ENCODE measurements at places on chromosomes 3 and 15.

GRCh38 chr3:32129832-32130231 is 23.4 kb downstream of the GPD1L start:
- no peak for DNase-seq

- peak; percentile 75 for DNase-seq
These were observed 18.2 kb downstream of the ABTB1 start for GRCh38 chr3:127690823-127691452.

DNA sequence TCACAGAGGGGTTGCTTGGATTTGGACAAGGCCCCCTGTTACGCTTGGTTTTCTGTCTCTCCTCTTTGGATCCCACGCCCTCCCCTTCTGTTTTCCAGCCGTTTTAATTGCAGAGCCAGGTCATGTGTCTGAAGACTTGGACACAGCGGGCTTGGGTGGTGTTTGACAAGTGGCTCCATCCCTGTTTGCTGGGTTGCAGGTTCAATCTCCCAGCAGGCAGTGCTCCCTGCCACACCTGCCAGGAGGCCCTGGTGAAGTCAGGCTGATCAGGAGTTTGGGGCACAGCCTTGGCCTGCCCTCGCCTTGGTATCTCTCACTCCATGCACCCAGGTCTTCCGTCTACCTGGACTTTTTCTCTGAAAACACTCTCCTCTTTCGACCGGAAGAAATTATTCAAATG is 59.0 kb downstream of the PLXNA1 start:
- no peak for DNase-seq

DNA sequence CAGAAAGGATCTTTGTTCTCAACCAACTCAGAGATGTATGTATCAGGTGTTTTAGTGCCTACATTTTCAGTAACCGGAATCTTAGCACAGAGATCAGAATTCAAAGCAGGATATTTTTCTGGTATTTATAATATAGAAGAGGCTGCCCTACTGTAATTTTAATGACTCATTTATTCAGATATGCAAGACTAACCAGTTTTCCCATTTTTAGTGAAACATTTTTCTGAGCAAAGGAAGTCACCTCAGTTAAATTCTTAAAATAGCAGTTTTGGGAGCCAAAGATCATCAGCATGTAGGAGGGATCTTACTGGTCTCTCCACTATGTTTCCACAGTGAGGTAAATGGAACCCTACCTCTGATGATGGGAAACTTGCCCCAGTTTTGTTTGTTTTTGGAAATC is 42.0 kb downstream of the SRP14 start:
- no peak for DNase-seq

- DNase-seq = no peak
These were observed 10.4 kb downstream of the INO80 start for GRCh38 chr15:41105348-41106334.

GRCh38 chr3:138332472-138333073 is 2.9 kb upstream of the NME9 start:
- DNase-seq = peak; percentile 56

- no peak for DNase-seq
These were observed 169.2 kb downstream of the SQOR start for GRCh38 chr15:45804028-45804427.

- DNase-seq = no peak
These were observed 34.0 kb downstream of the MINDY4B start for GRCh38 chr3:150871192-150871591.

- DNase-seq = peak; percentile 79
These were observed 7.1 kb downstream of the ELL3 start for GRCh38 chr15:43769584-43770228.

GRCh38 chr3:88203642-88204055 is 53.9 kb downstream of the C3orf38 start:
- peak; percentile 73 for DNase-seq

DNA sequence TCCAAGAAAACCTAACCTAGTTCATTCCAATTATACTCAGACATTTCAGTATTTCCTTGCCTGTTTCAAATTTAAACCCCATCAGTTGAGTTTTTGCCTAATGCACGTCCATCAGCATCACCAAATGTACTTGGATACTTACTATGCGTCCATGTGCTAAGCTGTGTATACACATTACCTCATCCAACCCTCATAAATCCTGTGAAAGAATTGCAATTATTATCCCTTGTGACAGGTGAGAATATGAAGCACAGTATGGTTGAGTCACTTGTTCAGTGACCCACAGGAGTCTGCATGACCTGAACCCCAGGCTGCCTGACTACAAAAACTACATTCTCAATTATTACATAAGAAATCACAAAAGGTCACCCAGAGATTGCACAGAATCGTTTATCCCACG is 2.5 kb downstream of the OR5K2 start:
- no peak for DNase-seq

DNA sequence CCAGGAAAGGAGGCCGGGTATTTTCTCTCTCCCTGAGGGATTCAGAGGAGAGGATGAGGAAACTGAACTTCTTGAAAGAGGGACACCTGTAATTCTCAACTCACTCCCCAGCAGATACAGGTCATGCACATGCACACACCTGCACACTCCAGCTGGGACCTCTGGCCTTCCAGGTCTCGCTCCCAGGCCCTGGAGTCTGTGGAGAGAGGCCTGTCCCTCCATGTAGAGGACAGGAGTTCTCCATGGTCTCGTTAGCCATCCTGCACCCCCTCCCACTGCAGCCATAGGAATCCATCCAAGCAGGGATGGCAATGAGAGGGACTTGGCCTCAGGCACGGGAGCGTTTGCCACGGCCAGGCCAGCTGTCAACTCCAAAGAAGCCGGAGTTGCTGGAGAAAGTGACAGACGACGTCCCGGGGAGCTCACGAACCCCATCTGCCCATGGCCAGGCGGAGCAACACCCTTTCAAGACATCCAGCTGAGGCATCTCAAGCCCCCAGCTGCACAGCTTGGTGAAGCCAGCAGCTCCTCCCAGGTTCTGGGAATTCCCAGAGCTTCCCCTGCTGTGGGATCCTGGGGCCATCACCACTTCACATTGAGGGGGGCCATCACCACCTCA is 223.3 kb downstream of the UACA start:
- DNase-seq = no peak

DNA sequence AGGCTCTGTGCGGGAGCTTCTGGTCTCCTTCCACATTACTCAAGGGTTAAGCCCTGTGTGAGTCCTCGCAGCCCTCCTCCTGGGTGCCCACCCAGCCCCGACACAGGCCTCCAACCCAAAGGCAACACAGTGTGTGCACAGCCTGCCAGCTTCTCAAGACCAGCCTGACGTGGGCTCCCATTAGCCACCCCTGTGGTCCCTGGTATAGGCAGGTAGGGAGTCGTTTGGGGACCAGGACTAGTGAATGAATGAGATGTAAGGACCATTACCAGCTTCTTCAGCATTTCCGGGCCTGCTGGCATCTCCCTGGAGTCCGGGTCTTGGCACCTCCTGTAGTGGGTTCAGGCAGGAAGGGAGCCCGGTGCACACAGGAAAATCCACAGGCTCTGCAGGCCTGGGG is 20.2 kb upstream of the PLXNA1 start:
- no peak for DNase-seq

DNA sequence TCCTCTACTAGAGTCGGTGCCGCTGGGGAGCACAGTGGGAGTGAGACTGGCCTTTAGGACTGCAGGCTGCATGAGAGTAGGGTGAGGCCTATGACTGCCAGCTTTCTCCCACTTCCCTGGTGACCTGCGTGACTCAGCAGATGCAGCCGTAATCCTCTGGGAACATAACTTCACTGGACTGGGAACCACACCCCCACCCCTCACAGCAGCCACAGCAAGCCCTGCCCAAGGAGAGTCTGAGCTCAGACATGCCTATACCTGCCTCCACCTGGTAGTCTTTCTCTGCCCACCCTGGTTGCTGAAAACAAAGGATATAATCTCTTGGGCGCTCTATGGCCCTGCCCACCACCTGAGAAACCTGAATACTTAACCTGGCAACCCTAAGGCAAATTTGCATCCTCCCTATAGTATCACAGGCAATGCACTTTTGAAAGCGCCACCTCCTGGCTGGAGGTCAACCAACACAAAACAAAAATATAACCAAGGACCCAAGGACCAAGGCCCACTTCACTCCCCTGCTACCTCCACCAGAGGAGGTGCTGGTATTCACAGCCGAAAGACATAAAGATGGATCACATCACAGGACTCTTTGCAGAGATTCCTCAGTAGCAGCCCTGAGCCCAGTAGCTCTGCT is 308.9 kb downstream of the CTNNB1 start:
- no peak for DNase-seq

GRCh38 chr3:163462446-163462845 is 1615.8 kb downstream of the SI start:
- no peak for DNase-seq

DNA sequence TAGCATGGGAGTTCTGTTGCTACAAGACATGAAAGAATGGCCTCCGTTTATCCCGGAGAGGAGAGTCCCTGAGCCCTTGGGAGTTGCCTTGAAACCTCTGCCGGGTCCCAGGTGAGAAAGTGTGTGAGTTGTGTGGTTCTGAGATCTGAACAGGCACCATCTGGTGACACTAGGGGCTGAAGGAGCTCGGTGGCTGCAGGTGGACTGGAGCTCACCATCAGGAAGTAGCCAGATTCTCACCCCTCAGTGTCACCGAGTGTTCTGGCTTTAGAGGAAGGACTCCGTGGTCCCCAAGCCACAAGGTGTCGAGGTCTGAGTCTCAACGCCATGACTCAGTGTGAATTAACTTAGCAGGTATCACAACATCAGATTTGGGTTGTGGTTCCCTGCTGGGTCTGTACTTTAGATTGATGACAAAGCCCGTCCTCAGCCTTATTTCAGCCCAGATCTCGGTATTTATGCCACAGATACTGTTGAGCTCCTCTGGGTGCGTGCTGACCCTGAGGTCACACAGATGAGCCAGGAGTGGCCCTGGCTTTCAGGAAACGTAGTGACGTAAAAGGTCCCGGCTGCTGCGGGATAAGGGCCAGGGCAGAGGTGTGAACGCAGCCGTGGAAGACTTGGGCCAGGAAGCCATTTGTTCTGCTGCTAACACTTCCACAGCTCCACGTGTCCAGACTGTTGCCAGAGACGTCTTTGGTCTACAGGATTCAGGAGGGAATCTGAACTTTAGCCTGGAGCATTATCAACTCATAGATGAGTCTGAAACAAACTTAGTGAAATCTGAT is 54.4 kb downstream of the PGPEP1L start:
- no peak for DNase-seq

- peak; percentile 89 for DNase-seq
These were observed 19.0 kb downstream of the CGNL1 start for GRCh38 chr15:57395292-57395691.

- peak; percentile 74 for DNase-seq
These were observed 17.5 kb upstream of the GASK1A start for GRCh38 chr3:42961633-42962032.

- no peak for DNase-seq
These were observed 13.6 kb upstream of the TFG start for GRCh38 chr3:100695696-100696095.

DNA sequence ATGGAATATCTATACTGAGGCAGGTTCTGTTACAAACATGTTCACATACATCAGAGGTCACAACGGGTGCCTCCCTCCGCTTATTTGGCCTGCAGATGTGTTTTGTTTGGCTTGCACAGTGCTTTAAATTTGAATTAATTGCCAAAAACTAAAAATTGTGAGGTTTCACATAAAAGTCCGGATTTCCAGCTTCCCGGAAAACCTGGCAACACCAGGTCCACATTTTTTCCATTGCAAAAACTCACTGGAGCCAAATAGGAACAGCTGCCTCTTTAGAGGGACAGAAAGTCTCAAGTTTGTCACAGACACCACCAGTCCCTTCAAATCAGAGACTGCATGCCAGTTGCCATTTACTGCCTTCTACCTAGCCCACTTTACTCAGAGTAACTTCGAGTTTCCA is 205.9 kb upstream of the MDFIC2 start:
- no peak for DNase-seq

GRCh38 chr3:148970271-148970670 is 21.1 kb upstream of the GYG1 start:
- DNase-seq = no peak

- no peak for DNase-seq
These were observed 34.3 kb upstream of the NEO1 start for GRCh38 chr15:73017987-73018386.

DNA sequence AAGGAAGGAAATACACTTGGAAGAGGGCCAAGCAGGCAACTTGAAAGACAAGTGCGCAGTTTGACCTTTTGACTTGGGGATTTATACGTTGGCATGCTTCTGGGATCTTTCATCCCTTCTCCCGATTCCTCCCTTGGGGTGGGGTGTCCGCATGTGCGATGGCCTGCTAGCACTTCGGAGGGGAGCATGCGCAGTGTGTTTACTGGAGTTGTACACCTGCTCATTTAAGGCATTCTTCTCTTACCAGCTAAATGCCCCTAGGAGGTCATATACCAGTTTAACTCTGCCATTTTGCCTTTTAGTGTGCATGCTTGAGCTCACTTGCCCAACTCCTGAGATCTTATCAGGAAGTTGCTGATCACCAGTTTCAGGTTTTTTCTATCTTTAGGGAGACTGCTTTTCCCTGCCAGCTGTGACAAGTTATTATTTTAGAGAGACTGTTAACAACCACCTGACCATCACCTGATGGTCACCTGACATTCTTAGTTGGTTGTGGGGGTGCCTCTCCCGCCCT is 63.5 kb downstream of the BFSP2 start:
- DNase-seq = peak; percentile 14

GRCh38 chr3:9386501-9387321 is 10.7 kb upstream of the SETD5 start:
- no peak for DNase-seq

- DNase-seq = no peak
These were observed 147.4 kb downstream of the ERC2 start for GRCh38 chr3:56320883-56321282.

GRCh38 chr15:45873781-45874180 is 239.0 kb downstream of the SQOR start:
- DNase-seq = no peak

GRCh38 chr3:58874248-58874741 is 175.5 kb downstream of the CFAP20DC start:
- DNase-seq = peak; percentile 46

- no peak for DNase-seq
These were observed 10.3 kb downstream of the RPS17 start for GRCh38 chr15:82530006-82530405.

DNA sequence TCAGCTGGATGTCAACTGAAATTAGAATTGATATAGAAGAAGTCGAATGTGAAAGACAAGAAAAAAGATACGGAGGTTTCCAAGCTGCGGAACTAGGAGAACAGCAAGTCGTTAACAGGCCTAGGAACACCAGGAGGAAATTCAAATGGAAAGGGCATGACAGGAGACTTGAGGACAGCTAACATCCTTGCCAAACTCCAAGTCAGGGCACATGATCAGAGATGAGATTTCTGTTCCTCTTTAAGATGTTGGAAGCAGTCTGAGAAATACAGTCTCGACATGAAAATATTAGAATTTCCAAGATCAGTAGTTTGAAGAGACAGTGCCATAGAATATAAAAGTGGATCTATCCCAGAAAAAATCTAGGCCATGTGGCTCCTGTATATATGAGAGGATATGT is 5.0 kb downstream of the MYO5A start:
- no peak for DNase-seq

- DNase-seq = no peak
These were observed 45.8 kb downstream of the ZNF710 start for GRCh38 chr15:90046911-90047392.
